Gastrocnemius medialis (tissue), 4 donors: ENCODE measurements at places on chromosomes 1 and 21. TPM values are rescaled to one million over a fixed set of nuclear protein-coding genes. Genes with fewer than 3 reads are reported as not detected.

DNA sequence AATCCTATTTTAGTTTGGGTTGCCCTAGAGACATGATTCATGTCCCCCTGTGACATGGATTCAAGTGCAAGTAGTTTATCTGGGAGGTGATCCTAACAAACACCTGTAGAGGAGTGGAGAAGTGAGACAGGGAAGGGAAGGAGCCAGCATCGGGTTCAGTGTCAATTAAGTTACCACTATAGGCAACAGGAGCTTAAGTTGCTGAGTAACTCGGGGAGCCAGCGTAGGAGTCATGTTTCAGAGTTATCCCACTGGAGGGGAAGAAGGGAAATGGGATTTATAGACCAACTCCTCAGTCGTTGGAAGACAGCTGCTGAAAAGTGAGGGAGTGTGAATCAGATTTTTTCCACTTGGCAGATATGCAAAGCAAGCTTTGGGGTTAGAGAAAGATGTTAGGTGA is 54.9 kb downstream of the SLC30A7 start:
- DNase-seq: no peak
- no peak overlapping the region for H3K27ac ChIP-seq
- H3K27me3 ChIP-seq: no peaks in the 10 kb centered on the region
- peaks cover 16% of the 10 kb centered on the region for H3K36me3 ChIP-seq
- no peaks in the 10 kb centered on the region for H3K4me1 ChIP-seq
- no peak overlapping the region for H3K4me3 ChIP-seq

DNA sequence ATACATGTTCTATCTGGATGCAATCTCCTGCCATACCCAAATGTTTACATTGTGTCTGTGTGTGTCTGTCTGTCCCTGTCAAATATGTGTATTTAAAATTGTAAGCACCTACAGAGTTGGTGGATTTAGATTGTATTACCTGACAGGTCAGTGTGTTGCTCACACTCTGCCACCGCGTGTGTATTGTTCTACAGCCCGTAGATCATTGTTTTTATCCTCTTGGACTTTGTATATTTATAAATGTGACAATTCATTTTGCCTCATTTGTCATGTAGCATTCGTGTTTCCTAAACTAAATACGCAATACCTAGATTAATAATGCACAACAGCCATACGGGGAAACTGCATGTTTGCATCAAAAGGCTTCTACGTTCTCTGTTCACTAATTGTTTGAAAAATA is 634 bp downstream of the ALG14 start:
- H3K27me3 ChIP-seq: no peaks in the 10 kb centered on the region
- DNase-seq: no peak
- peaks cover 5% of the 10 kb centered on the region for H3K4me1 ChIP-seq
- H3K4me3 ChIP-seq: peak overlapping the region; percentile 83
- no peaks in the 10 kb centered on the region for H3K36me3 ChIP-seq
- peak overlapping the region; percentile 97 for H3K27ac ChIP-seq

DNA sequence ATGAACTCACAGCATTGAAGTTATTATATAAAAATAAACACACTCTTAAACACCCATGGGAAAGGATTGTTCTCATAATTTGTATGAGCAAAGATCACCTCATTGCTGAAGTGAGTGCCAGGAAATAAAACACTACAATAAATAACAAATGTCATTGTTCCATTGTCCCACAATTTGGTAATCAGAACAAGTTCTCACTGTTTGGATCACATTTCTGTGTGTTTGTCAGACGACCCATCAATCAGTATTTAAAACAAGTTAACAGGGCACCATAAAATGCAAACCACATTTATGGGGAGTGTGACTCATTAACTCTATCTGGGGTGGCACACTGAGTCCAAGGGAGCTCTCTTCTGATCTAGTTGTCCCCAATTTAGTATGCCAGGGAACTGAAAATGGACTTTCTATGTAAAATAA is 124.5 kb downstream of the PTPRC start:
- no peaks in the 10 kb centered on the region for H3K36me3 ChIP-seq
- no peak overlapping the region for H3K27ac ChIP-seq
- H3K4me3 ChIP-seq: no peak overlapping the region
- H3K27me3 ChIP-seq: no peaks in the 10 kb centered on the region
- no peak for DNase-seq
- H3K4me1 ChIP-seq: no peaks in the 10 kb centered on the region

DNA sequence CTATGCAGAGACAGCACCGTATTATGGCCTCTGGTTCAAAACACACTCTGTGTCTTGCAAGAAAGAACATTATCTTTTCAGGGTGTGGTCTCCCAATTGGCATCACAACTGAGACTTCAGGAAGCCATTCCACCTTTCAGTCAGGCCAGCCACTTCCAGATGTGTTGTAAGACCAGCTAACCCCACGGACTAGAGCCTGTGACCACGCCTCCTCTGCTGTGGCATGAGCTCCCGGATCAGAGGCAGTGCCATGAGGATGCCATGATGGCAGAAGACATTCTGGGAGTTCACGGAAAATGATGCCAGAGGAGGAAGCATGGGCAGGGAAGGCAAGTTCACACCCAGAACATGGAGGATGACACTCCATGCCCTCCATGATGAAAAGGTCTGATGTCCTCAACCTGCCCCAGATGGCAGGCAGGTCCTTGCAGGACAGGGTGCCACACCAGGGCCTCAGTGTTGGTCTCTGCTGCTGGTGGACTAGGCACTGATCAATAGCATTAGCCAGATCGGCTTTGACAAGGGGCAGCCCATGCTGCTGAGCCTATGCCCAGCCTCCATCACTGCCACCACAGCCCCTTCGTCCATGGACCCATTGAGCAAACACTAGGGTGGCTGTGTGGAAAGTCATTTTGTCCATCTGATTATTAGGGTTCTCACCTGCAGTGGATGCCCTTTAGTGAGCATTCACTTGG is 341.6 kb downstream of the MATN1 start:
- H3K27me3 ChIP-seq: no peaks in the 10 kb centered on the region
- no peaks in the 10 kb centered on the region for H3K36me3 ChIP-seq
- H3K27ac ChIP-seq: no peak overlapping the region
- peaks cover 6% of the 10 kb centered on the region for H3K4me1 ChIP-seq

LRRC38 gene
- total RNA-seq: 5.0 TPM

S100A2 gene
- total RNA-seq: not detected

HRNR gene
- total RNA-seq: not detected
